ENCODE measurements at places on chromosomes 3 and 15. TPM values are rescaled to one million over a fixed set of nuclear protein-coding genes. Genes with fewer than 3 reads are reported as not detected.

GRCh38 chr3:195897081-195897852 lies 11.1 kb downstream of the TNK2 start:
- DNase-seq: peak; percentile 56

DNA sequence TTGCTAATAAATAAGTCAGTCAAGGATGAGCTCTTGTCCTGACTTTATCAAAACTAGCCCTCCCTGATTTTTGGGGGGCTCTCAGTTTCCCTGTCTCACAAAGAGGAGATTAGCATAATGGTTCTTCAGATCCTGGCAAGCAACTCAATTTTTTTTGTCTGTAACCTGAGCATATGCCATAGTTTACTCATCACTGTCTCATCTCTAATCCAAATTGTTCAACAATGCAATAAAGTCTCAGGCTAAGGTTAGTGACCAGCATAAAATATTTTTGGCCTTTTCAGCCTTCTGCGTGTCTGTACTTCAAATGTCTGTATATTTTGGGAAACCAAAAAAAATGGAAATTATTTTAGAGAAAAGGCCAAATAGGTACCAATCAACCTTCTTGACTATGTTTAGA lies 465.6 kb upstream of the TPRG1 start:
- DNase-seq: no peak

GRCh38 chr15:42194513-42194912 lies 13.6 kb downstream of the VPS39 start:
- DNase-seq: no peak

DNA sequence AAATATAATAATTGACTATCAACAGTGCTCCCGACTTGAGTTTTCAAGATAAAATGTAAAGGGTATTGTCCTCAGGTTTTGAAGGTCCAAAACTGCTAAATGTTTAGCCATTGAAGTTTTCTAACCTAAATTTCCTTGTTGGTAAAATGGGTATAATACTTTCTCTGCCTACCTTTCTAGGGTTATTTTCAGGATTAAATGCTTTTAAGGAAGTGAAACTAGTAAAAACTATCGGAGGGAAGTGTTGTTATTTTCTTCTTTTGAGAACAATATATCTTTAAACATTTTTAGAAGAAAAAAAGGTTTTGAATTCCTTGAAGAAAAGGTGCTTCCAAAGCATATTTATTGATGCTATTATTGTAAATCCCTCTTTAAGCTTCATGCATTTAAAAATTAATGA lies 67.3 kb downstream of the FILIP1L start:
- no peak for DNase-seq

GRCh38 chr3:73608456-73609314 lies 16.1 kb downstream of the PDZRN3 start:
- no peak for DNase-seq

- no peak for DNase-seq
Observed at GRCh38 chr15:66042624-66043023, 173.3 kb downstream of the RAB11A start.

DNA sequence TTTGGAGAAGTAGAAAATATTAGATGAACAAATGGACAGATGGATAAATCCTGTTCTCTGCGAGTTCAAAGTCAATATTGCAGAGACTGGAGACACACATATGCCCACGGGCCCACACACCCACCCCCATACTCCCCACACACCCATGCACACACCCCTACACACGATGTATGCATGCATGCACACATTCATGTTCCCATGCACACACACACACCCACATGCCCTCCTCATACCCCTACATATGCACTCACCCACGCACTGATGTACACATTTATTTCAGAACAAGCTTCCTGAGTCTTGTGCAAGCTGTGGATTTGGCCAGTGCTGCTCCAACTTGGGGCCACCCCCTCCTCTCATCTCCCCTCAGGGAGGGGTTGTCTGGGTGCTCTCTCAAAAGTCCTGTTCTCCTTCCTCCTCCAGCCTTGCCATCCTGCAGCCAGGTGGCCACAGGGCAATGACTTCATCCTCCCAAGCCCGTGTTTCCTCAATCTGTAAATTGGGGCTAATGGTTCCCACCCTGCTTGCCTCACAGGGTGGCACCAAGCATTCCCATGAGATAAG lies 16.4 kb downstream of the MAPKAPK3 start:
- no peak for DNase-seq

GRCh38 chr3:116386168-116386567 lies 59.1 kb downstream of the LSAMP start:
- DNase-seq: no peak

- no peak for DNase-seq
Observed at GRCh38 chr3:154224866-154225265, 99.4 kb downstream of the DHX36 start.

- no peak for DNase-seq
Observed at GRCh38 chr3:151209654-151210053, 6.6 kb upstream of the GPR171 start.

- DNase-seq: no peak
Observed at GRCh38 chr3:97720417-97720816, 44.1 kb upstream of the ARL6 start.

GRCh38 chr3:150097588-150097890 lies 126.8 kb upstream of the PFN2 start:
- no peak for DNase-seq

- DNase-seq: no peak
Observed at GRCh38 chr3:134852893-134853351, 57.9 kb downstream of the EPHB1 start.

DNA sequence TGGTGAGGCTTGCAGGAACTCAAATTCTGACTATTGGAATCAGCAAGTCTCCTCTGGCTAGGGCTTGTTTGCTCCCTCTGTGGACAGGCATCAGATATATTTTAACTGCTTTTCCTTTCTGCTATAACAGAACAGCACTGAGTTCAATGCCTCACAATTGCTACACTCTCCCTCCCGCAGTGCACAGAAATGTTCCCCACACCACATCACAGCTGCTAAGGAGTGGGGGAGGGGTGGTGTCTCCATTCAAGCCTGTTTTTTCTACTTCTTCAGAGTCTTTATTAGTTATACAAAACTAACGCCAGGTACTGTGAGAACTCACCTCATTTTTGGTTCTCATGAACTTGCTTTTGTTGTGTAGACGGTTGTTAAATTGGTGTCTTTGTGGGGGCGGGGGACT lies 68.5 kb downstream of the BCHE start:
- no peak for DNase-seq

GRCh38 chr3:4584456-4585249 lies 91.5 kb downstream of the ITPR1 start:
- DNase-seq: peak; percentile 44

GRCh38 chr3:14718539-14718938 lies 43.6 kb downstream of the C3orf20 start:
- no peak for DNase-seq

DNA sequence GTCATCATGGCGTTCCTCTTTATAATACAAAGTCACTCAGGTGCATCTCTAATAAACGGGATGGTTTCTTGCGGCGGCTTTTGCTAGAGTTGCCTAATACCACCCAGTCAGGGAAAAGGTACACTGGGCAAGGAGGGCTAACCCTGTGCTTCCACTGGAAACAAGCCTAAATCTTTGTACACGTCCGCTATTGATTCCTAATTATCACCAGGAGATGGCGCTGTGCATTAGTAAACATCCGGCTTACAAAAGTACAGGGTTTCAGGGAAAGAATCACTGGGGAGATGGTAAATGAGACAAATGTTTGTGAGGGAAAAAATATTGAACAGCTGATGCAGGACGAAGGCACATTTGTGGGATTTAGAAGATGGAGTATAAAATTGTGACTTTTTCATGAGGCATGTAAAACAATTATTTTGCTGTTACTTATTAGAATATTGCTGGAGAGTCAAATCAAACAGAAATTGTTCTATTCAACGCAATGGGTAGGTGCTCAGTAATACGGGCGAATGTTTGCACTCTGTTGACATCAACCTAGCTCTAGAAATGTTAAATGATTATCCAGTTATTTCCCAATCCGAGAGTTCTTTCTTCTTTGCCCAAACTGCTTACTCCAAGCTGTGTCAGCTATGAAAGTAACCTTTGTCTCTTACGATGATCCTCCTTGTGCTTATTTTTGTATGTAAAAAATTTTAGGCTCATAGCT lies 50.6 kb downstream of the GMNC start:
- DNase-seq: no peak

DNA sequence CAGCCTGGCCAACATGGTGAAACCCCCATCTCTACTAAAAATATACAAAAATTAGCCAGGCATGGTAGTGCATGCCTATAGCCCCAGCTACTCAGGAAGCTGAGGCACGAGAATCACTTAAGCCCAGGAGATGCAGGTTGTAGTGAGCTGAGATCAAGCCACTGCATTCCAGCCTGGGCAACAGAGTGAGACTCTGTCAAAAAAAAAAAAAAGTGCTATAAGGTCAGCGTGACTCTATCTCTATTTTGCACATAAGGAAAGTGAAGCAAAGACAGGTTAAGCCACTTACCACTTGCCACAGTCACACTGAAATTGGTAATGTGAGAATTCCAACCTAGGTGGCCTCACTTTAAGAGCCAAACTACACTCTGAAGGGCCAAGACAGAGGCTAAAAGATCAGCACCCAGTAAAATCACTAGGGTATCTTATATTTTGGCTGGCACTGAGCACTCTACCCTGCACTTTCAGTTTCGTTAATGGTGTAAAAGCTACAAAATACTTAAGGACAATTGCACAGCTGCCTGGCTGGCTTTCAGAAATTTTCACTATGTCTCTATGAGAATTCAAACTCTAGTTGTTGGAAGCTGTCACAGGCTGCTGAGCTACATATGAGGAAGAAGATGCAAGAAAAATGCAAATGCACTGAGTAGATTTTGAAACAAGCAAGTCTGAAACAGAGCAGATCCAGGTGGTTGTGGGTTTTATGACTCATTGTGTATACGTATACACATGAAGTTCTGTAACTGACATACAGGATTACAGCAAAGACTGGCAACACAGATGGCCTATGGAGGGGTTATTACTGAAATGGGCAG lies 32.7 kb downstream of the TRANK1 start:
- no peak for DNase-seq

DNA sequence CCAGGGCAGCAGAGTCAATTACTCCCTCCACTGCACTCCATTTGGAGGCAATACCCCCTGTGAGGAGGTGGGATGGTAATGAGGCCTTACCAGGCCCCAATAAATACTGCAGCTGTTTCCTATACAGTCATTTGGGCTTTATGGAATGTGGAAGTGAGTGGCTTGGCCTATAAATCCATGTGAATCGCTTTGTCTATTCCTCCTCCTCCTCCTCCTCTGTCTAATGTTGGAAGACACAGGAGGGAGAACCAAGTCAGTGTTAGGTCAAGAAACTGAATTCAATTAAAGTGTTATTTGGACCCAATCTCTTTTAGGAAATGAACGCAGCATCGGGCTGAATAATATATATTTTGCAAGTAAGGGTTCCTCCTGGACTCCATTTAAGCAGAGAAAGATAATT lies 17.3 kb upstream of the SRGAP3 start:
- no peak for DNase-seq

DNA sequence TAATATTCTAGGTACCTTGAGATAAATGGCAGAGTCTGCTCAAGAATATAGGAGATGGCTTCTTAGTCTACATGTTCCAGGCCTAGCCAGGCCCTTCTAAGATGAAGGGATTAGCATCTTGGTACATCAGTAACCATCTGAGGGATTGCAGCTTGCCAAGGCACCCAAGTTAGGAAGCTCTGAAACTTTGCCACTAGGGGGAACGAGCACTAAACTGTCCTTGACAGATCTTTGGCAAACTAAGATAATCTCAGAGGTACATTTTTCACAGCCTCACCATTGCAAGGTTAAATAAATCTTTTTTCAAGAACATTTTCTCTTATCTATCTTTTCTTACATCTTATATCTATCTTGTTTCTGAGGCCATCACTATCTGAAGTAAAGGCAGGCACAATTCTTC lies 351.2 kb downstream of the RAP2B start:
- DNase-seq: no peak

DNA sequence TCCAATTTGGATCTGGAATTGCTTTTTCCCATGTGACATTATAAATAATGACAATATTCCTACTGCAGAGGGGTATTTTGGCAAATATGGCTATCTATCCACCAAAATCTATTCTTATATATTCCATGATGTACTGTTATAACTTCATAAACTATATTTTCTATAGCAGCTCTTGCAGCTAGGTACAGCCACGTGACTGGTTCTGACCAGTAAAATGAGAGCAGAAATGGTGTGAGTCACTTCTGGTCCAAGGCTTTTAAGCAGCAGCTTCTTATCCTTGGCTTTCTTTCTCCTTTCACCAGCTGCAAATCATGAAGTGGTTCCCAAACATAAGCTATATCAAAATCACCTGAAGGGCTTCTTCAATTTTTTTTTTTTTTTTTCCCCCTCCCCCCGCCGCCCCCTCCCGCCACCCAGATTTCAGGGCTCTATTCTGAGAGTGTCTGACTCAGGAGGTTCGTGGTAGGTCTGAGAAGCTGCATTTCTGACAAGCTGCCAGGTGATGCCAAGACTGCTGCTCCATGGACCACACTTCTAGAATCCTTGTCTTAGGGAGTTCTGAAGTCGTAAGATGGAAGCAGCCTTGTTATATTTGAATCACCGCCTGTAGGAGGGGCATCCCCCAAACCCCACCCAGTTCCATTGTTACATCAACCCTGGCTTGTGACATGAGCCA lies 357.5 kb downstream of the CHST2 start:
- DNase-seq: no peak

DNA sequence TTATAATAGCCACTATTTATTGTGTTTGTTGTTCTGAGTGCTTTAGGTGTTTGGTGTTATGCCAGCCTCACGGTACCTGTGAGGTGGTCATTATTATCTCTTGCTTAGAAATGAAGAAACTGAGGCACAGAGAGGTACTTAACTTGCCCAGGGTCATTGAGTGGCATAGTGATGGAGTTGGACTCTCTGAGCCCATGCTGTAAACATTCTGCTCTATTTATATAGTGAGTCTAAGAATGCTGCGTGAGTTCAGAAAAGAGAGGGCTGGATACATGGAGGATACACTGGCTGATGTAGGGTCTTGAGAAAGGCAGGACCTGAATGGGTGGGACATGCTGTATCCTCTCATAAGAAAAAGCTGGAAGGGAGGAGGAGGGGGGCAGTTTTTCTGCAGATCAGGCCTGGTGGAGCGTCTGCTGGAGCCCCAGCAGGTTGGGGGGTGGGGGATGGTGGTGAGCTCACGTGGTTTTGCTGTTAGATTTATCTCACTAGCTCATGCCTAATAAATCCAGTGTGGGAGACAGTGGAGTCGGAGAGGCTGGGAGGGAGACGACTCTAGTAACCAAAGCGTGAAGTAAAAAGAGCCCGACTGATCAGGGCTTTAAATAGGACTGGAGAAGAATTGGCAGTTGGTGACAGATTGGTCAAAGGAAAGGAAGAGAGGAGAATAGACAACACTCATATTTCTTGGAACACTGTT lies 16.0 kb downstream of the MED12L start:
- DNase-seq: no peak

TGM5 gene
- not detected for total RNA-seq

PLAAT1 gene
- total RNA-seq: 5.7 TPM

CPNE9 gene
- total RNA-seq: not detected

TEX55 gene
- not detected for total RNA-seq

SGO1 gene
- 0.80 TPM for total RNA-seq

LIPH gene
- total RNA-seq: 0.13 TPM

ADAMTS9 gene
- total RNA-seq: 100 TPM

SOX14 gene
- not detected for total RNA-seq

PLA2G4B gene
- 7.2 TPM for total RNA-seq
